Activated T-helper 17 cell treated with anti-CD3 and anti-CD28 coated beads, Interleukin-2, amount 50 U/mL, for 72 hours (primary cell): ENCODE measurements at places on chromosomes 6 and 20. TPM values are rescaled to one million over a fixed set of nuclear protein-coding genes. Genes with fewer than 3 reads are reported as not detected.

- ATAC-seq, result peak; percentile 66
These were observed 169.9 kb downstream of the BCAS1 start for GRCh38 chr20:53900380-53900999.

- ATAC-seq, result peak; percentile 68
These were observed 202.0 kb downstream of the RNGTT start for GRCh38 chr6:88761237-88762031.

GRCh38 chr20:45701873-45702272, at the start of gene WFDC13:
WFDC13 (plus strand) TSS chr20:45702038; CDS start chr20:45702124, 86 bp downstream.
- no peak for ATAC-seq

DNA sequence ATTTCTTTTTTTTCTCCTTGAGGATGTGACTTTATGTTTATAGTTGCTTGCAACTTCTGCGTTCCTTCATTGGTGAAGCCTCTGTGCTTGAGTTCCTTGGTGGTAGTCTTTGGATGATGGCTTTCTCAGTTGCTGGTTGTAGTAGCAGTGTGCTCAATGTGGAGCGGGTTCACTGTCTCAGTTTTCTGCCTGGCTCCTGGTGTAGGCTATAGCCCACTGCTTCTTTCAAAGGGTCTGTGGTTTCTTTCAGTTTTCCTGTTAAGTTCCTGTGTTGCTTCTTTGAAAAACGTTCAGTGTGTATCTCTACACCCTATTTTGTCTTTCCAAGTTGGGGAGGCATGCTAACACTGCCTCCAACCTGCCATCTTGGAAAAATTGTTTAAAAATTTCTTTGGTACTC, 33.9 kb upstream of the ZBTB24 start:
- no peak for ATAC-seq

- no peak for ATAC-seq
These were observed 358.9 kb upstream of the SASH1 start for GRCh38 chr6:147983581-147984366.

- no peak for ATAC-seq
These were observed 17.5 kb downstream of the KIAA1755 start for GRCh38 chr20:38242848-38243708.

DNA sequence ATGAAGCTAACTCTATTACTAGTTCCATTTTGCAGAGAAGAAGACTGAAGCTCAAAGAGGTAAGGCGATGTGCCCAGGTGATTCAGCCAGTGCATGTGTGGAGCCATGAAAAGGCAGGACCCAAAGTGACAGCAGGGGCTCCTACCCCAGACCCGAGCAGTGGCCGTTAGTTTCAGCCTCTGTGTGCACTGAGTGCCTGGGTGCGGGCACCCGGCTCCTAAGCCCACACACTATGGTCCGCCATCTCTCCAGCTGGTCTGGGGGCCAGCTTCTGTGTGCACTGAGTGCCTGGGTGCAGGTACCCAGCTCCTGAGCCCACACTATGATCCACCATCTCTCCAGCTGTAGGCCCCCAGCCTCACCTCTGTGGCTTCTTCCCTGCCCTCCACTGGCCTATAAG, 123.5 kb upstream of the CST7 start:
- ATAC-seq, result no peak

GRCh38 chr6:147285087-147285855, 81.1 kb downstream of the STXBP5 start:
- no peak for ATAC-seq

DNA sequence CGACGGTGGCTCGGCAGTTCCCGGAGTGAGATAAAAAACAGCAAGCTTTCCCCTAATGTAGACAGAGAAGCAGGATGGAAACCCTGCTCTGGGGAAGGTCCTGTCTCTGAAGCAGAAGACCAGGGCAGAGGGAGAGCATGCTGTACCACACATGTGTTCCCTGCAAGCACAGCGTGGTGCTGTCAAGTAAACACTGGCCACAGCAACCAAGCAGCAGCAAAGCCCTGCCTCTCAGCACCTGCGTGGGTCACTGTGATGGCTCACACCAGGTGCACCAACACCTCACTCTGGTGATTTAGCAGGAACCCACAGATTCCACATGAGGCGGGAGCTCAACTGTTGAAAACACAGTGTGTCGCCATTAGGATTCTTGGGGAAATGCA, 65.2 kb upstream of the TXNDC5 start:
- ATAC-seq, result peak; percentile 30

- no peak for ATAC-seq
These were observed 21.5 kb downstream of the TPBG start for GRCh38 chr6:82385102-82385501.

- ATAC-seq, result no peak
These were observed 501.4 kb downstream of the PREX1 start for GRCh38 chr20:48326434-48326691.

- no peak for ATAC-seq
These were observed 237.4 kb downstream of the PTPRK start for GRCh38 chr6:128282961-128283360.

DNA sequence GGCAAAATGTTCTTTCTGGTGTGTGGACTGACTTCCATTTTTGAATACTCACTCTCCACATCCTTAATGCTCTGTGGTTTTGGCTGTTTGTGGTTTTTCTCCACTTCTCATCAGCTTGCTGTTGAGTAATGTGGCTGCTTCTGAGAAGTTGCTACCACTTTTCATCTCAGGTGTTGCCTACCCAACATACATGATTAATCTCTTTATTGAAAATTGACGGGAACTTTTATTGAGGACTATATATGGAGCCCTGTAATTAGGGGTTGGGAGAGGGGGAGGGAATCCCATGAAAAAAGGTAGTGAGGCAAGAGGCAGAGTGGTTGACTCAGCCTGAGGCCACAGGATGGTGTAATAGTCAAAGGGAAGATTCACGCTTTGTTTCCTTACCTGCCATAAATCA, 17.6 kb downstream of the IL22RA2 start:
- peak; percentile 96 for ATAC-seq

Gene MROH8
- total RNA-seq, result 2.0 TPM

Gene KIF6
- not detected for total RNA-seq

Gene LY6G6C
- not detected for total RNA-seq
